ENCODE measurements at places on chromosomes 7 and 10. TPM values are rescaled to one million over a fixed set of nuclear protein-coding genes. Genes with fewer than 3 reads are reported as not detected.

Gene POLR2J2
- 1.3 TPM for total RNA-seq

Gene GNGT1
- total RNA-seq: not detected

- no peak for DNase-seq
Observed at GRCh38 chr10:42112331-42113157, 525.8 kb downstream of the ZNF33B start.

DNA sequence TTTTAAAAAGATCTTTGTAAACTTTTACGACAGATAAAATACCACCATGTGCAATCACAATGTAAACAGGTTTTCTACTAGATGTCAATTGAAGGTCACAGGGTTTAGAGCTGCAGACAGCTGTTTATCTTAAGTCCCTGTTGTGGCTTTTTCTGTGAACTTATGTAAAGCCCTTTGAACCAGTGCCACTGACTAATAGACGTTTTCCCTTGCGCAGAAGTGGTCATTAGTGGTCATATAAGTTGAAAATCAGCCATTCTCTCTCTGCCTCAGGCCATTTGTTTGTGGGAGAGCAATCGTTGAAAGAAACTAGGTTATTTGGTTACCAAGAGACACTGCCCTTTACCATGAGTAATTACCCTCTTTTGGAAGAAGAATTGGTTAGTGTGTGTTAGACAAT lies 23.9 kb downstream of the CACNB2 start:
- DNase-seq: peak; percentile 91

DNA sequence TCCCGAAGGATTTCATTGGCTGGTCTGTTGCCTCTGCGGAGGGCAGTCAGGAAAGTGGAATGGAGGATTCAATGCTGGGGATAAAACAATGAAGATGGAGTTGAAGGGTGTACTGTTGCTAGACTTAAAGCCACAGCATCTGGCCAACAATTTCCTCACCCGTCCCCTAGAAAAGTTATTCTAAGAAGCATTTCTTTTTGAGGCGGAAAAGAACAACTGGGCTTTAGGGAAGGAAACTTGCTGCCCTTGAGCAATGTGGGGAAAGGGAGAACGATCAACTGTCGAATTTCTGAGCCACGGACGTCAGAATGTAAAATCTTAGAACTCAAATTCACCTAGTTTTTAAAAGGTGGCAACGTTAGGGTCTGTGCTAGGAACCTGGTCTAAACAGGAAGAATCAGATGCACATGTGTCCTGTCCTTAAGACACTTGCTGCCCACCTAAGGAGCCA lies 664 bp downstream of the FMC1 start:
- DNase-seq: no peak

DNA sequence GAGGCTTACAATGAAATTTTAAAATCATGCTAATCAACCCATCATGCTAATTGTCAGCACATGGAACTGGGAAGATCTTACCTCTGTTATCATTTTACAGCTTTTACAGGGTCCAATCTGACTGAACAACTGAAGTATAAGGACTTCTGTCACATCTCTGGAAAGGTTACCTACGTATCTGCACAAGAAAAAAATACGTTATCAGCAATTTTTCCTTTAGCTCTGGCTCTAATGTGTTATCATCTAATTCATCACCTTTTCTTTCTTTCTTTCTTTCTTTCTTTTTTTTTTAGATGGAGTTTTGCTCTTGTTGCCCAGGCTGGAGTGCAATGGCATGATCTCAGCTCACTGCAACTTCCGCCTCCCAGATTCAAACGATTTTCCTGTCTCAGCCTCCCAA lies 8.7 kb downstream of the TIAL1 start:
- no peak for DNase-seq

GRCh38 chr7:34564091-34564490 lies 93.9 kb upstream of the NPSR1 start:
- DNase-seq: no peak

GRCh38 chr7:30469303-30469702 lies 9.3 kb downstream of the NOD1 start:
- DNase-seq: peak; percentile 99
